ENCODE measurements at places on chromosomes 11 and 22.

GRCh38 chr11:46302866-46303265, 25.4 kb downstream of the CREB3L1 start:
- DNase-seq = no peak

GRCh38 chr22:50546326-50547262, 895 bp downstream of the KLHDC7B start:
- DNase-seq = no peak

GRCh38 chr22:38250643-38251340, 22.0 kb downstream of the TMEM184B start:
- no peak for DNase-seq

DNA sequence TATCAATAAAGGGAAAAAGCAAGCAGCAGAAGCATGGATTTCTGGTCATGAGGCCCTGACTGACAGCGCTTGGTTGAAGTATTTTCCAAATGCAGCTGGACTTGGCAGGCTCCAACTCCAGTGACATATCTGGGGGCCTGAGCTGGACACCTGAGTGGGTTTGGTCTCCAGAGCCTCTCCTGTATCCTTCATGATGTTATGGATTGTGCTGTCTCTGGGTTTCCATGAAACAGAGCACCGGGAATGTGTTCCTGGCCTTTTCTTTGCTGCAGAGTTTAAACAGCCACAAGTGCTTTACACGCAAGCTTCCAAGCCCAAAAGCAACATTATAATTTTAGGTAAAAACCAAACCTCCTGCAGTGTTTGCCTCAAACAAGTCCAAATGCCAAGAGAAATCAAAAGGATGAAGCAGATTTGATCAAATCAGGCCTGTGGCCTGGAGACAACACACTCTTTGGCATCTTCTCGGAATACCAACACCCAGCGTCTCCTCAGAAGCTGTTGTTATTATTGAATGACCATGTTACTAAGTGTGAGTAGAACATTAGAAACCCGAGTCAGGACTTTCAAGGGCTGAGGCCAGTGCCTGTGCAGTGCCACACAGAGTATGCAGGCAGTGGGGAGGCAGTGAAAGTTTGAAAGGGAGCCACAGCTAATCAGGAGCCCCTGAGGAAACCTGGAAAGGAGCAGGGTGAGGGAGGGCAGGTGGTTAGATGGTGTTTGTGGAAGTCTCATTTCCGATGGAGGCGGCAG, 42.0 kb downstream of the ME3 start:
- no peak for DNase-seq

GRCh38 chr22:44067901-44068300, 43.8 kb downstream of the PARVB start:
- no peak for DNase-seq
